Lower leg skin (tissue), 4 donors: ENCODE measurements at places on chromosomes 7 and 10.

DNA sequence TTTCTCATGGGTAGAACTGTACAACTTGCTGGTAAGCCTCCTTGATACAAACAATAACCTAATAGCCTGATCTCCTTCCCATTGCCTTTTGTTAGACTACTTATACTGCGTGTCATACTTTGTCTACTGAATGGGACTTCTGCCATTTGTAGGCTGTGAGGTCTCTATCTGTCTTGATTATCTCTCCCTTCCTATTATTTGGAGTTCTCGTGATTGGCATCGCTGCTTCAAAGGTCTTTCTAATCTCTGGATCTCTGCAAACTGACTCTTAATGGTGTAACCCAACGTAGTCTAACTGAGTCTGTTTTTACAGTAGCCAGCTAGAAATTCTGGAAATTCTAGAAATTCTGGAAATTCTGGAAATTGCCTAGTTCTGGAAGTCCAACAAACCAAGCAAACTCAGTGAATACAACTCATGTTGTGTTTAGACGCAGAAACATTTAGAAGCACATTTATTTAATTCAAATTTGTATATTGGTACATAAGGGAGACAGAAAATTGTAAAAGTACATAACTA, 29.8 kb downstream of the PHYHIPL start:
- DNase-seq, result no peak

DNA sequence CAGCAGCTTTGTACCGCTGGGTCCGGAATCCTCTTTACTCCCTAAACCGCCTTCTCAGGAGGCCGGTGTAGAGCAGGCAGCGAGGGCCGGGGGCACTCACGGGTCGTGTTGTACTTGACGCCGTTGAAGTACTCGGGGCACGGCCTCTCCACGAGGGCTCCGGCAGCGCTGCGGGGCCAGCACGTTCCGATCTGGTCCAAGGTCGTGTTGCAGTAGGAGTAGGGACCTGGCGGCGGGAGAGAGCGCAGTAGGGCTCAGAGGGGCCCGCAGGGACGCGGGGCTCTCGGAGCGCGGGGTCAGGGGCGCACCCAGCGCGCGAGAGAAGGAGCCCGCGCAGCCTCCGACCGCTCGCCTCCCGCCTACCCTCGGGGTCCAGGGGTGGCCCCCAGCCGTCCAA, 443 bp downstream of the CRHR2 start:
- no peak for DNase-seq

DNA sequence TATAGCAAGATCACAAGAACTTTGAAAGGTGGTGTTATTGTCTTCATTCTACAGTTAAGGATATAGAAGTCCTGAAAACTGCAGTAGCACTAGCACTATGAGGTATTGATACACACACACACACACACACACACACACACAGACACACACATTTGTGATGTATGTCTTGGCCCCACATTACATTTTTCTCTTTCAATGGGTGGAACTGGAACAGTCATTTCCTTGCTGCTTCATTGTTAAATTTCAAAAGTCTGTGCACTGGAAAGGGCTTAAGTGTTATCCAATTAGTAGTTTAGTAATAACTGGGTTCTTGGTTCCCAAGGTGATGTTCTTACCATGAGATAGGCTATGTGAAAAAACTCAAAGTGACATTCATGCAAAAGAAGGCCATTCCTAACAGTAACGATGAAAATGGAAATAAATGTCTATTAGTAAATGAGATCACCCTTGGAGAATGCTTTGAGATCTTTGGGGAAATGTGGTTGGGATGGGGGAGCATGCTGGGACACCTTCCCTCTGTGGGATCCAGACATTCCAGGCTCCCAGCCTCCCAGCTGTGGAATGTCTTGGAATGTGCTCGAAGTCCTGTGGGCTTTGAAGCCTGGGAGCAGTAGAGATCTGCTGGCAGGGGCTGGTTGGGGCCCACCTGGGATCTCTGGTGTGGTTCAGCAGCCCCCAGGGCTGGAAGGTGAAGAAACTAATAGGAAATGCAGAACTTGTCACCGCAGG, 37.4 kb upstream of the CALD1 start:
- no peak for DNase-seq

DNA sequence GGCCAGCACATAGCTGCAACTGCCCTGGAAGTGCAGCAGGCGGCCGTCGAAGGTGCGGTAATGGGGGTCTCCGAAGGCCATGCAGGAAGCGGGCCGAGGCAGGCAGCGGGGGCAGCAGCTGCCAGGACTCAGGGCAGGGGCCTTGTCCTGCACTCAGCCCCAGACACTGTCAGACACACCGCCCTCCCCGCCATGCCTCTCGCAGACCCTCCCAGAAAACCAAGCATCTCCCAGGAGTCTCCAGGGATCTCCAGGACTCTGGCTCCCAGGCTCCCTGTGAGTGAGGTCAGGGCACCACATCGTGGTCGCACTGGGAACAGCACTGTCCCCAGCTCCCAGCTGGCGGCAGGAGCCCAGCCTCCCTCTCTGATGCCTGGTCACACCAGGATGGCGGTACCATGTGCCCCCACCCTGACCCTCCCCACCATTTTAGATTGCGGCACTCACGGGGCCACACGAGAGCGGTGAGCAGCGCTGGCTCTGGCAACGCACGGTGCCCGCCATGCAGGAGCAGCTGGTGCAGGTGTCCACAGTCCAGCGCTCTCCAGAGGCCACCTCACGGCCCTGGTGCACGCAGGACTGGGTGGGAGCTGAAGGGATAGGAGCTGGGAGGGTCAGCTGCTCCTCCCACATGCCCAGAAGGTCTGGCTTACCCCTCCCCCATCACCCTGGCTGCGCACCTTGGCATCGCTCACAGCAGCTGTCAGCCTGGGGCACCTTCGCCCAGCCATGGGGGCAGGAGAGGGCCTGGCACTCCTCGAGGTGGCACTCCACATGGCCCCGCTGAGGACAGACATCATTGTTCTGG, 17.5 kb downstream of the ATP6V1F start:
- no peak for DNase-seq

- DNase-seq, result no peak
Measured at GRCh38 chr10:87763086-87763861, 54.8 kb downstream of the ATAD1 start.

GRCh38 chr7:29038463-29038862, 80.3 kb upstream of the TRIL start:
- DNase-seq, result no peak

GRCh38 chr7:98875501-98875900, 2.8 kb upstream of the TRRAP start:
- DNase-seq, result no peak

DNA sequence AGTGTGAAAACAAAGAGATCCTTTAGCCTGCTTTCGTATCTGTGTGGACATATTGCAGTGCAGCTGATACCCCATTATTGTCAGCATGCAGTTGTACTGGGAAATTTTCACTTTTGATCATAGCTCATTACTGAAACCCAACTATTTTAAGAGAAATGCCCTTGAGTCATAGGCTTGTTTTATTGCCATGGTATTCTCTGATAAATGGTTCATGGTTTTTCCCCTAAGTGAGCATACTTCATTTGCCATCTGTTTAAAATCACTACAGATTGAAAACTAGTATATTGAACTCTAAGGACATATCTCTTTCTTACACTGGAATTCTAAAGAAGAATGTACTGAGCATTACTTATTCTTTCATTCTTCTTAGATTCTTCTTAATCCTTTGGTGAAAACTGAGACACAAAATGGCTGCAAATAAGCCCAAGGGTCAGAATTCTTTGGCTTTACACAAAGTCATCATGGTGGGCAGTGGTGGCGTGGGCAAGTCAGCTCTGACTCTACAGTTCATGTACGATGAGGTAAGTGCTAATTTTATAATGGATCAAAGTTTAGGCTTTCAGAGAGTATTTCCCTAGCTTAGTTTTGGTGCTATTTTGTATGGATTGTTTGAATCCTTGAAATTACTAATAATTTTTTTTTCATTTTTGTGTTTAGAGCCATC, 63.0 kb downstream of the RALA start:
- no peak for DNase-seq

DNA sequence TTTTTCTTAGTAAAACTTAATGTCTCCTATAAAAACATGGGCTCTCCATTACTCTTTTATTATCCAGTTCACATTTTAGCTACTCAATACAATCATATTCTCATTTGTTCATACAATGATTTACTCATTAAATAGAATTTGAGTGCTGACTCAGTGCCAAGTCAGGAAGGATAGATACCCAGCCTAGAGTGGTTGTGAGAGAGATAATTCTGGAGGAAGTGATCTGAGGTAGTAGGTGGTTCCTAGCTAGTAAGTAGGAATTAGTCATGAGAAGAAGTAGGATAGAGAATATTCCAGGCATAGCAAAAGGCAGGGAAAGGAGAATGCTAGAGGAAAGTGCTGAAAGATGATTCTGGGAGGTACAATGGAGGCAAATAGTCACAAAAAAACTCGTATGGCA, 133.5 kb upstream of the MBL2 start:
- DNase-seq, result no peak

DNA sequence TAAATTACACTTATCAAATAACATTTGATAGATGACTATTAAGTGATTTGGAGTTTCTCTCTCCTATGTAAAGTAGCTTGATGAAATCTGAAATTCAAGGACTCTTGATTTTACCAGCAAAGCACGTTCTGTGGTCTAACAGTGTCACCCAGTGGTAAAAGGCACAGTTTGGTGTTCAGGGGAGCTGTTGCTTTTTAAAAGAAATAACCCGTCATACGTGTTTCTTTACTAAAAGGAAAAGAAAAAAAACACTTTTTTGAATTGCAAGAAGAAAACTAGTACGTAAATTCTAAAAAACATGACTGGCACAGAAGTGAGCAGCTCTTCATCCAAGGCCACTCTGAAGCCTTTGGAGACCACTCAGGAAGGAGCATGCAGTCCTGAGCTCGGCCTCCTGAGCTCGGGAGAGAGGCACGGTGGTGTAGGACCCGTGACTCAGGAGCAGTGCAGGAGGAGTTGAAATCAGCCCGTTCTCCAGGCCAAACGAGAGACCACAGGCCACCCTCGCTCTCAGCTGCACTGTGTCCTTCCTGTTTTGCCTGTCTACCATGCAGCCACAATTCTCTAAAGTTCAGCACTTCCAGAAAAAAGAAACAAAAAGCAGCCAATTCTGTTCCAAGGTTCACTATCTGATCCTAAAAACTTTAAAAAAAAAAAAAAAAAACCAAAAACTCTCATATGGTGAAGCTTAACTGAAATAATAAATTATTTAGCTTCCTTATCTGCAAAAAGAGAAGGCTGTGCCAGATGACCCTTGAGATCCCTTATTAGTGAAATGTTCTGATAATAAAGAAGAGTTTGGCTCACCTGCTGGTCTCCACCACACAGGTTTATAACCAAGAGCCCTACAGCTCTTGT, 212.6 kb upstream of the FRMD4A start:
- DNase-seq, result no peak

- DNase-seq, result no peak
Measured at GRCh38 chr7:157397731-157398691, 61.2 kb downstream of the DNAJB6 start.

DNA sequence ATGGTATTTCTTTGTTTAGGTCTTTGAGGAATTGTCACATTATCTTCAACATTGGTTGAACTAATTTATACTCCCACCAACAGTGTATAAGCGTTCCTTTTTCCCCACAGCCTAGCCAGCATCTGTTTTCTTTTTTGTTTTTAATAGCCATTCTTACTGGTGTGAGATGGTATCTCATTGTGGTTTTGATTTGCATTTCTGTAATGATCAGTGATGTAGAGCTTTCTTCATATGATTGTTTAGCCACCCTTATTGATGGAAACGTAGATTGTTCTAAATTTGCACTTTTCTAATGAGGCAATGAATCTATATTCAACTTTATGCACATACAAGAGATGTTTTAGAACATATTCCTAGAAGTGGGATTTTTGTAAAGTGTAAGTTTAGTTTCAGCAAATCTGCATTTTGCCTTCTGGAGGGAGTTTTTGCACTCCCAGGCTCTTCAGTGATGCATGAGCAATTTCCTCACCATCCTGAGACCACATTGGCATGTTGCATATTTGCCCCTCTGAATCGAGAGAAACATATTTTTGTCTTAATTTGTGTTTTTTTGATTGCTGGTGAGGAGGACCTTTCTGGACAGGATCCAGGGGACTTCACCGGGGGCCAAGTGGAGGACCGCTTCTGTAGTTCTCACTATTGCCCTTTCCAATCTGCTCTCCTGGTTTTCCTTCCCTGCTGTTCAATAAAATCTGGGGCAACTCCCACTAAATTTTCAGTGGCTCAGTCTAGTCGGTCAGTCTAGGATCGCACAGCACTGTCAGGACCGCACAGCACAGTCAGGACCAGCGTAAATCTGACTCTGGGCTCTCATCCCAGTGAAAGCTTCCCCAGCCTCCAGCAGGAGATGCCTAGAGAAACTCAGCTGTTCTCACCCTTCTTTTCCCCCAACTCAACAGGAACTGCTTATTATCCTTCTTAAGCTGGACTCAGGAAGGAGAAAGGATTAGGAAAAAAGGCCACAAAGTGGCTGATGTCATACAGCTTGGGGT, 157.0 kb downstream of the PTPN20 start:
- DNase-seq, result no peak

- DNase-seq, result no peak
Measured at GRCh38 chr10:86956195-86956847, 1.1 kb downstream of the MMRN2 start.

DNA sequence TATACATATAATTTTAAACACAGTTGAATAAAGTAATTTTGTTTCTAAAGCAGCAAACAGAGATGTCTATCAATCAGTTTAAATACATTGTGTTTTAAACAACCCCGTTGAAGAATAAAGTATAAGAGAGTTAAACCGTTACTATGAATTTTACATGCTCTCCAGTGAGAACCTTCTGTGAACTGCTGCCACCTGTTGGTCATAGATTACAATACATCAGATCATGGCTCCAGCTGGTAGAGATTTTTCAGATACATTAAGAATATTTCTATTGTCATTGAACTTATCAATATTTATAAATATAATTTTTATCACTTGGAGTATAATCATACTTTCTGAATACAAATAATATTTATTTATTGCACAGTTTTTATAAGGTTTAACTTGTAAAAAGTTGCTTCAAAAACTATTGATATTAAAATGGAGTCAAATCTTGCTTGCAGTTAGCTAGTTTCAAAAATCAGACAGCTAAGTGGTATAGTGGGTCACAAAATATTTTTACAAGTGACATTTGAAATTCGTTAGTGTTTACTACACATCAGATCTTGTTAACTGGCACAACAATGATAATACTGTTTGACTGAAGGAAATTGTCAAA, 561.2 kb upstream of the PHF14 start:
- no peak for DNase-seq

DNA sequence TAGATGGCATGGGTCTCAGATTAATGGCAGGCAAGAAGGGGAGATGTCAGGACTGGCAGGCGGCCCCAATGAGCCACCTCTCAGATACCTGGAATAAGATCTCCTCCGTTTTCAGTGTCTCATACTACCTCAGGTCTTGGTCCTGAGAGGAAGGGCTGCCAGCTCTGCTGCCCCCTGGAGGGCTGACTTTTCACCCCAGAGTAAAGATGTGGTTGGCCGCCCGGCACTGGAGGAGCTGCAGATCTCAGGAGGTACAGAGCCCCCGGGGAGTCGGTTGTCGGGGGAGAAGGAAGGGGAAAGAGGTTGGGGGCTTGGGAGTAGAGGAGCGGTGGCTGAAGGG, 642 bp upstream of the COL13A1 start:
- DNase-seq, result no peak

GRCh38 chr10:3837647-3838459, 52.8 kb upstream of the KLF6 start:
- DNase-seq, result no peak

GRCh38 chr7:1666823-1667565, 3.1 kb upstream of the ELFN1 start:
- DNase-seq, result no peak

GRCh38 chr10:70193391-70193844, 23.1 kb upstream of the SAR1A start:
- DNase-seq, result no peak

- DNase-seq, result no peak
Measured at GRCh38 chr10:52645187-52645758, 127.3 kb downstream of the MBL2 start.
